AG09309 (cell line): ENCODE measurements at places on chromosomes 4 and X.
A peak's percentile ranks its signal among the peaks of the same experiment; 100 is the strongest.

DNA sequence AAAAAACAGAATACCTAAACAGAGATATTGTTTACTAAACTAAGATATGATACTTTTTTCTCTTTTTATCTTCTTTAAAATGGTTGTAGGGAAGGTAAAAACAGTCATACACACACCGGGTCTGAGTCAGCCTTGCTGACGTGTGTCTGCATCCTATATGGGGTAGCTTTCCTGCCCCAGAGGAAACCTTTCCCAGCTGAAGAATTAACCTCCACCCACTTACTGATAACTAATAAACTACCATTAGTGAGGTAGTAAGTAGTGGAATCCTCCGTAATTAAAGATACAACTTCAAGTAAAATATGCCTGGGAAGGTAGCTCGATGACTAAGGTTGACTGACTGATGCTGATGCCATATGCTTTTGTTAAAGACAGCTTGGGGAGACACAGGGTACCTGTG lies 312.2 kb downstream of the DCTD start:
- DNase-seq, result no peak

GRCh38 chrX:17844236-17844635 lies 16.9 kb downstream of the RAI2 start:
- no peak for DNase-seq

DNA sequence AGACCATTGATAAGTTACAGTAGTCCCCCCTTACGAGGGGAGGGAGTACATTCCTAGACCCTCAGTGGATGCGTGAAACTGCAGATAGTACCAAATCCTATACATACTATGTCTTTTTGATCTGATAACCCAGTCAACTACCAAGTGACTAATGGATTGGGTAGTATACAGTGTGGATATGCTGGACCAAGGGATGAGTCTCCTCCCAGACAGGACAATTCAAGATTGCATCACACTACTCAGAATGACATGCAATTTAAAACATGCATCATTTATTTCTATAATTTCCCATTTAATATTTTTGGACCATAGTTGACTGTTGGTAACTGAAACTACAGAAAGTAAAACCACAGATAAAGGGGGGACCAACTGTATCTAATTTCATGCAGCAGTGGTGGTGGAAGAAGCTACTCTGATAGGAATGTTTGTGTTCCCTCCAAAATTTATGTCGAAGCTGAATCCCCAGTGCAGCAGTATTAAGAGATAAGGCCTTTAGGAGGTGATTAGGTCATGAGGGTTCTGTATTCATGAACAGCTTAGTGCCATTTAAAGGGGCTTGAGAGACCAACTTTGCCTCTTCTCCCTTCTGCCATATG lies 11.9 kb downstream of the HADH start:
- no peak for DNase-seq

- no peak for DNase-seq
Measured at GRCh38 chr4:154417373-154417673, 74.3 kb downstream of the DCHS2 start.

- peak; percentile 88 for DNase-seq
Measured at GRCh38 chr4:24770032-24770584, 25.3 kb upstream of the SOD3 start.

- no peak for DNase-seq
Measured at GRCh38 chrX:71532078-71532752, 689 bp upstream of the OGT start.

- peak; percentile 58 for DNase-seq
Measured at GRCh38 chr4:78661921-78662521, 110.5 kb downstream of the ANXA3 start.

DNA sequence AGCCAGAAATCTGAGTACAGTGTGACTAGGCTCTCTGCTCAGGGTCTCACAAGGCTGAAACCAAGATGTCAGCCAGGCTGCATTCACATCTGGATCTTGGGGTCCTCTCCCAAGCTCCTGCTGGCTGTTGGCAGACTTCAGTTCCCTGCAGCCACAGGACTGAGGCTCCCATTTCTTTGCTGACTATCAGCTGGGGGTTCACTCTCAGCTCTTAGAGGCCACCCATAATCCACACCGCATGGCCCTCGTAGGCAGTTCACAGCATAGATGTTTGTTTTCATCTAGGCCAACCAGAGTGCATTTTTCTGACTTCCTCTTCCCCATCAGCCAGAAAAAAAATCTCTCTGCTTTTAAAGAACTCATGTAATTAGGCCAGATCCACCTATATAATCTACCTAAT lies 8.2 kb upstream of the WDR44 start:
- no peak for DNase-seq

- no peak for DNase-seq
Measured at GRCh38 chr4:184440595-184441358, 33.6 kb downstream of the IRF2 start.

- DNase-seq, result no peak
Measured at GRCh38 chr4:168588916-168589531, 92.2 kb downstream of the PALLD start.

GRCh38 chrX:25433307-25433706 lies 417.5 kb upstream of the ARX start:
- no peak for DNase-seq

DNA sequence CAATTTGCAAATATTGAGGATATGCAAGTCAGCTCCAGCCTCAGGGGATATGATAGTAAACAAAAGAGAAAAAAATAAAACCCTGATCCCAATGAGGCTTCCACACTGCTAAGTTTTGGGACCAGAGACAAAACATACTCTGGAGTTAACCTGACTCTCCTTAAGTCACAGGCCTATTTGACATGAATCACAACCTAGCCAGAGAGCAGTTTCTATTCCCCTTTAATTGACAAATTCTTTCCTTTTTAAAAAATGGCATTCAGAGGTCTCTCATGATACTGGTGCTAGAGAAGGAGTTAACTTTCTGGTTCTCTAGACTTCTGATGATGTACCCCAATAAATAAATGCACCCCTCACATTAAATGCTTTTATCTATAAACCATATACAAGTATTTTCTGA lies 8.8 kb downstream of the ACSL1 start:
- no peak for DNase-seq

GRCh38 chrX:8988446-8988845 lies 45.5 kb downstream of the FAM9B start:
- DNase-seq, result no peak

DNA sequence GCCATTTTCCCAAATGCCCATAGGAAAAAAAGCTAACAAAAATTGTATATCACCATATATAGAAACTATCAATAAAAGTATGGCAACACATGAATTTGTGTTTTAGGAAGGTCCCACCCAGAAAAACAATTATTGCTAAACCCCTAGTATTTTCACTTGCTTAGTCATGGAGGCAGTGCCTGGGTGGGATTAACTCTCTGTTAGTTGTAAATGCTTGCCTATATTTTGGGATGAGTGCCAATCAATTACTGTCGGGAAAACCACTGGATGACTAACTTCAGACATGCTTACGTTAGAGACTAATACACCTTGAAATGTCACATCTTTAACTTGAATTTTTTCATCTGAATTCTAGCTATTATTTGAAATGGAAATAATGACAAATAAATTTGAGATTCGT lies 33.9 kb downstream of the TMPRSS11A start:
- no peak for DNase-seq

- DNase-seq, result no peak
Measured at GRCh38 chrX:13659063-13659462, 6.1 kb downstream of the TCEANC start.

- no peak for DNase-seq
Measured at GRCh38 chr4:26786916-26787315, 73.7 kb upstream of the STIM2 start.

DNA sequence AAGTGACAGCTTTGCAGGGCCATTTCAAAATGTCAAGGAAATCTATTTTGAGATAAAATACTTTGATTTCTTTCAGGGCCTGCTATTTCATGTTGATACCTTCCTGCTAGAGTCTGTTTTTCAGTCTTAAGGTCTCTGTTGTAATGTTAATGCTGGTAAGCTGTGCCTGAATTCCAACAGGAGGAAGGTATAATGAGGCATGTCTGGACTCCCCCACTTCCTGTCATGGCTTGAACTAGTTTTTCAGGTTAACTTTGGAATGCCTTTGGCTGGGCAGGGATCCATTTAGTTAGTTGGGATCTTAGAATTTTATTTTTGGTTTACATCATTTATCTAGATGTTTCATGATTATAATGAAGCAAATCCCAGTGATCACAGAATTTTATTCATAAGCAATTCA lies 279.0 kb downstream of the CFAP47 start:
- DNase-seq, result no peak

- no peak for DNase-seq
Measured at GRCh38 chr4:173486714-173487392, 43.2 kb downstream of the HAND2 start.

- DNase-seq, result no peak
Measured at GRCh38 chr4:6825403-6825802, 42.9 kb downstream of the KIAA0232 start.

DNA sequence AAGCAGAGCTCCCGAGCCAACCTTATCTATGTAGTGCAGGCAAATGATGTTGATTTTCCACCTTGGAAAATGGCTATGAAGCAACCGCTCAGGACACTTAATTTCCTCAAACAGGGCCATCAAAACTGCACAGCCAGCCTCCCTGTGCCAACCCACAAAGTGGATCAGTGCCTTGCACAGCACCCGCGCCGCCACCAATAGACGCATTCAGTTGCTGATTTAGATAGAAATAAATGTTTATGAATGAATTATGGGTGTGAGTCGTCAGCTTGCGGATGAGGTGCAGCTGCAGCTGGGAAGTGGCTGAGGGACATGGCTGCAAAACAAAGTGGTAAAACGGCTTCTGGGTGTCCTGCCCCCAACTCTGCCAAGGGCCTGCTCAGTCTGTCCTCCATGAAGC lies 47.0 kb downstream of the SOD3 start:
- no peak for DNase-seq

DNA sequence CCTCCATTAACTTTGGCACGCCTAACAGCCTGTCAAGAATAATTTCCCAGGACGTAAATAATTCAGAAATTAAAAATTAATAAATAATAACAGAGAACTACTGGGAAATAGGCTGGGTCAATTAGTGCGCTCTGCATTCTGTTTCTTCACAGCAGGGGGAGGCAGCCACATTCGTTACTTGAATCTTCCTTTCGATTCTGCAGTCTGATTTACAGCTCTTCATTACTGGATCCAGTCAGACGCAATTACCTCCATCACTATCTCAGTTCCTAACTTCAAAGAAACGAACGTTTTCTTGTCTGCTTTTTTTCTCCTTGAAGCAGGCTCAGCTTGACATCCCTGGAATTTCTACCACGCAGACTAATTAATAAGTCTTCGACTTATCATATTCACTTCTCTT lies 9.0 kb upstream of the RPL34 start:
- DNase-seq, result no peak
